A549 treated with ZK216348 at 1 μM for 4 hours (cell line): ENCODE measurements at places on chromosomes 16 and 17. TPM values are rescaled to one million over a fixed set of nuclear protein-coding genes. Genes with fewer than 3 reads are reported as not detected.

SCIMP gene
- not detected in 5 replicates for total RNA-seq

TM4SF5 gene
- total RNA-seq, result 0.44 to 1.2 TPM (median 0.78 TPM) in 5 replicates

KCTD13 gene
- 9.3 to 20.1 TPM (median 15.0 TPM) in 5 replicates for total RNA-seq

HASPIN gene
- 12.3 to 14.9 TPM (median 13.3 TPM) in 5 replicates for total RNA-seq

CCL22 gene
- 0.05 TPM in 2 of 5 replicates, not detected in the others for total RNA-seq

MYH2 gene
- not detected in 5 replicates for total RNA-seq

C16orf89 gene
- not detected in 5 replicates for total RNA-seq

HOXB9 gene
- 7.3 to 8.2 TPM (median 7.8 TPM) in 5 replicates for total RNA-seq

WNT9B gene
- not detected in 5 replicates for total RNA-seq

SHISA9 gene
- 0.02 to 0.26 TPM (median 0.05 TPM) in 3 of 5 replicates, not detected in the others for total RNA-seq

PPP1R27 gene
- 0.15 TPM in 1 of 5 replicates, not detected in the others for total RNA-seq

SYCE1L gene
- total RNA-seq, result 5.2 to 8.0 TPM (median 7.8 TPM) in 5 replicates

KRT36 gene
- total RNA-seq, result not detected in 5 replicates
